DMS79 (cell line): ENCODE measurements at places on chromosomes 11 and 22.

DNA sequence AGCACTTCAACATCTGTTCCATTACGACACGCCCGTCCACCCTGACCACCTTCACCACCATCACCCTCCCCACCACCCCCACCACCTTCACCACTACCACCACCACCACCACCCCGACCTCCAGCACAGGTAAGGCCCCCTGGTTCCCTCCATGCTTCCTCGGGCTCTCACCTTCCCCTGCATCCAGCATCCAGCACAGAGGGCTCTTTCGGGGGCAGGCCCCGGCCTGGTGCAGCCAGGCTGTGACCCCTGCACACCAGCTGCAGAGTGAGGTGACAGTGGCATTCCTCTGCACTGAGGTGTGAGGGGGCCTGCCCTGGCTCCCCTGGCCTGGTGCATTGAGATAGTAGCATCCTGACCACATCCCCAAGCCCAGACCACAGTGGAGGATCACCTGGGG, 18.2 kb downstream of the MUC2 start:
- no peak for DNase-seq

GRCh38 chr11:84497981-84498411, 1129.1 kb downstream of the DLG2 start:
- no peak for DNase-seq

GRCh38 chr11:130426837-130427341, 1.5 kb downstream of the ADAMTS8 start:
- DNase-seq = peak; percentile 31

- DNase-seq = no peak
Observed at GRCh38 chr11:26333906-26334305, 2.0 kb downstream of the ANO3 start.

GRCh38 chr11:63687845-63688244, 6.5 kb downstream of the RTN3 start:
- DNase-seq = no peak

DNA sequence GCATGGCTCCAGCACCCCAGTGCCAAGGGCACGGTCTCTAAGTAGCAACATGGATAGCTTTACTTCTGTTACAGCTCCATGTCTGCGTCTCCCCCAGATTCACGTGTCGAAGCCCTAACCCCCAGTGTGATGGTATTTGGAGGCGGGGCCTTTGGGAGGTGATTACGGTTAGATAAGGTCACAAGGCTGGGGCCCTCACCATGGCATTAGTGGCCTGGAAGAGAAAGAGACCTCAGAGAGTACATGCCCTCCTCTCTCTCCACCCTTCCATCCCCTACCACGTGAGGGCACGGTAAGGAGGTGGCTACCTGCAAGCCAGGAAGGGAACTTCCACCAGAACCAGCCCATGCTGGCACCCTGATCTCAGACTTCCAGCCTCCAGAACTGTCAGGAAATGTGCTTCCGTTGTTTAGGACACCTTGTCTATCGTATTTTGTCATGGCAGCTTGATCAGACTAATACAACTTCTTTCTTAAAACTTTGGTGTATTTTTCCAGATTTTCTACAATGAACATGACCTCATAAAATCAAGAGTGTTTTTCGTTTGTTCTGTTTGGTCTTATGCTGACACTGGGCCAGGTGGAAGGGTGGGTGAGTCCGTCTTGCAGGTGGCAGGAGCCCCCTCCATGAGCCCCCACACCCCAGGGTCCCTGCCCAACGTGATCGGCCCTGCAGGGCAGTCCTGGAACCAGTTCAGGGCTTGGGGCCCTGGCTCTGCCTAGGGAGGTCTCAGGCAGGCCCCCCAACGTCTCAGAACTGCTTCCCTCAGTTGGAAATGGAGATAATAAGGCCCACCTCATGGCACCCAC, 10.7 kb downstream of the RTN4R start:
- no peak for DNase-seq

DNA sequence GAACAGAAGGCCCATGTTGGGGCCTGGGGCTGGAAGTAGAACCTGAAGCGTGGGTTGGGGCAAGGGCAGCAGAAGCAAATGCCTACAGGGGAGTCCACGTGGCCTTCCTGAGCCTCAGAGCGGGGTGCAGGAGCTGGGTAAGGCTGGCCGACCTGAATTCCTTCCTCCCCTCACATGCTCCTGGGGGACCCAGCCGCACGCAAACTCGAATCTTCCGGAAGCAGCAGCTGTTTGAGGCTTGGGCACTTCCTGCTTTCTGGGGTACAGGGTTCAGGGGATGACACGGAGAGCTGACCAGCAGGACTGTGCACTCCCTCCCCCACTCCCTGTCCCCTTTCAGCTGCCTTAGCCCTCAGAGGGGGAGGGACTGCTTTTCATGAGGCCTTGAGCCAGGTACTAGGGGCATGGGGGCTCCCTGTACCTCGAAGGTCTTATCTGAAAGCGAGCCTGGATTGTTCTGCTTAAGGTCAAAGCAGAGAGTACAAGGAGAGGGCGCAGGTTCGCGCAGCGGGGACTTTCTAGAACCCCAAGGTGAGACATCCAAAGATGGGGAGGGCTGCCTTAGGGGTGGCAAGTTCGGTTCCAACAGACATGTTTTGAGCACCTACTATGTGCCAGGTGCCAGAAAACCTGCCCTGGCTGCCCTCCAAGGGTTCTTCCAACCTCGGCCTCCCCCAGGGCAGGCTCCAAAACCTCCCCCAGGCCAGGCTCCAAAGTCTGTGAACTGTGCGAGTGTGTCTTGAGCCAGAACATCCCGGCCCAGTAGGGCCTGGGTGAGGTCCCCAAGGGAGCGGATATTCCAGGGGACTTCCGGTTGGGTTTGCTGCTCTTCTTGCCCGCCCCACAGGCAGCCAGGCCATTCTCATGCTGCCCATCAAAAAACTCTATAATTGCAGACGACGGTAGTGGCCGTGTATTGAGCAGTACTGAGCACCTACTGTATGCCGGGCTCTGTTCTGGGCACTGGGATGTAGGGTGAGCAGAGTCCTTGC, 1.7 kb downstream of the NCF4 start:
- DNase-seq = no peak

DNA sequence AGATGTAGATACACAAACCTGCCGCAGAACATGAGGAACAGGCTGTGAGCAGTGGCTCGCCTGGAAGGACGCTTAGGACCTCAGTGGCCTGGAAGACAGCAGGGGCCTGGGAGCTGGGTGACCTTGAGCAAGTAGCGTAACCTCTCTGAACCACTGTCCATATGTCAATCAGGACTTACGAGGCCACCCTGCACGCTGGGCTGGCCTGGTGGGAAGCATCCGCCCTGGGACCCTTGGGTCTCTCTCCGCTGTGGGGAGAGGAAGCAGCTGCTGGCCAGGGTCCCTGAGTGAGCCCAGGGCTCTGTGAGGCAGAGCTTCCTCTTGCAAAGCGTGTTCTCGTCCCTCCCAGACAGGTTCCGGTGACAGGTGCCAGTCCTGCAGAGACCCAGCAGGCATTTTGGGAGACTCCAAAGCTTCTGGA, 14.0 kb upstream of the EHD1 start:
- DNase-seq = no peak

DNA sequence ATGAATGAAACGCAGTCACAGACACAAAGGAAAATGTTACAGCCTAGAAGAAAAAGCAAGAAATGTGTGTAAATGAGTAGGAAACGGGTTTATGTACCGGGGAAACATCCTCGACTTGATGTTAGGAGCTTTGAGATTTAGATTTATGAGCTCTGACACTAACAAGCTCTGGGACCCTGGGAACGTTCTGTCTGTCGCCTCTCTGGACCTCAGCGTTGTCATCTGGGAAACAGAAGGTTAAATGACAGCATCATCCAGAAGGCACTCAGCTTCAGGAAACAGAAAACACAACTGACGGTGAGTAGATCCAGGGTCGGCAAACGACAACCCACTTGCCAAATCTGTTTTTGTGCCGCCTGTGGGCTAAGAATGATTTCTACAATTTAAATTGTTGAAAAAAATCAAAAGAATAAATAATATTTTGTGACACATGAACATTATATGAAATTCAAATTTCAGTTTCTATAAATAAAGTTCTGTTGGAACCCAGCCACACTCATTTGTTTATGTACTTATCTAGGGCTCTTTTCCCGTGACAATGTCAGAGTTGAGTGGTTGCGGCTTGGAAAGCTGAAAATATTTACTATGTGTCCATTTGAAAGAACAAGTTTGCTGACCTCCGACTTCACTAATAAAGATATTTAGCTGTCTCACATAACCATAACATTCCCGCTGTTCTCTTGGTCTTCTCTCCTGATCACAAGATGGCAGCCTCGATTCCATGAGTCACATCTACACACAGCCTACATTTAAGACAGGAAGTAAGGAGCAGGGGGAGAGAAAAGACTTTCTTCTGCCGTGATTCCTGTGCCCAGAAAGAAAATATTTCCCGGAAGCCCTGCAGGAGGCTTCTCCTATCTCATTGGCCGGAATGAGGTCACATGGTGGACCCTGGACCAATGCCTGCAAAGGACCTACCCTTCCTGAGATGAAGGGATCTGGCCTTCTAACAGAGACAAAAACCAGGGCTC, 47.1 kb upstream of the SYT13 start:
- peak; percentile 49 for DNase-seq
